ENCODE measurements at places on chromosomes 1 and 21.

GRCh38 chr1:15027515-15027986 is 126.0 kb upstream of the TMEM51 start:
- ATAC-seq: no peak

DNA sequence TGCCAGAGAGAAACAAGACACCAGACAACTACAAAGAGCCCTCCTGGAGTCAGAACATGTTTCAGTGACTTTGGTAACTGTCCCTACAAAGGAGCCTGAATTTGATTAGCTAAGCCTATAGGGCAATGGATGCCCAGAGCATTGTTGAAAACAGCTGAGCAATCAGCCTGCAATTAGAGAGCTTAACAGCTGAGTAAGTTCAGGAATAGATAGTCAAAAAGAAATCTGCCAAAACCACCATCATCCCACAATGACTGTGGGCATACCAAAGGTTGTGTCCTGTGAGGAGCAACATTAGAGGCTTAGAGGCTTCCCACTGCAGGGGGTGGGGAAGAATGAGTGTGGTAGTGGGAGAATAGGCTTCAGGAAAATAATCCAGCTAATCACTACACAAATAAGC is 32.1 kb downstream of the SH3BP5L start:
- peak; percentile 28 for ATAC-seq

DNA sequence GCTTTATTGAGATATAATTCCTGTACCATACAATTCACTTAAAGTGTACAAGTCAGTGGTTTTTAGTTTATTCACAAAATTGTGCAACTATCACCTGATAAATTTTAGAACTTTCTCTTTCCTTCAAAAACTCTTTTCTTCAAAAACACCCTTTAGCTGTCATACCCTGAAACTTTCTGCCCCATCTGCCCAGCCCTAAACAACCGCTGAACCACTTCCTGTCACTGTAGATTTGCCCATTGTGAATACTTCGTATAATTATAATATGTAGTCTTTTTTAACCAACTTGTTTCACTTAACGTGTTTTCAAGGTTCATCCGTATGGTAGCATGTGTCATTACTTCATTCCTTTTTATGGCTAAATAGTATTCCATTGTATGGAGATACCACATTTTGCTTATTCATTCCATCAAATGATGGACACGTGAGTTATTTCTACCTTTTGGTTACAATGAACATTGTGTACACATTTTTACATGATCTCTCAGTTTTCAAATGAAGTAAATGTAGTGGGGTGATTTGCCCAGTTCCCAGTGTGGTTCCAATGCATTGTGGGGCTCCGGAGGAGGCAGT is 37.9 kb downstream of the WNT4 start:
- ATAC-seq: peak; percentile 86

DNA sequence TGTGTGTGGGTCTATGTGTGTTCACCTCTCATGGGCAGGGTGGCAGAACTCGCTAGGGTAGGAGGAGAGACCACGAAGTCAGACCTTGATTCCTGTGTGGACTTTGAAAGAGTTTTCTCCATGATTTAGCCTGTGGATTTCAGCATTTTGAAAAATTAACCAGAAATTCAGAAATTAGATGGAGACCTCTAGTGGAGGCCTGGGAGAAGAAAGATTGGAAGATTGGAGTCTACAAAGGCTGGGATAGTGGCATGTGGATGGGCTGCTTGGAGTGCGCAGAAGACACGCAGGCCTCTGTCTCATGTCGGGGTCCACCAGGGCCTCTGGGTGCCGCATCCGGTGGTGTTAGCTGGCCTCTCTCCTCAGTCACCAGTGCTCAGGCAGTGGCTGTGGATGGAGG is 18.9 kb upstream of the IGSF5 start:
- ATAC-seq: no peak

DNA sequence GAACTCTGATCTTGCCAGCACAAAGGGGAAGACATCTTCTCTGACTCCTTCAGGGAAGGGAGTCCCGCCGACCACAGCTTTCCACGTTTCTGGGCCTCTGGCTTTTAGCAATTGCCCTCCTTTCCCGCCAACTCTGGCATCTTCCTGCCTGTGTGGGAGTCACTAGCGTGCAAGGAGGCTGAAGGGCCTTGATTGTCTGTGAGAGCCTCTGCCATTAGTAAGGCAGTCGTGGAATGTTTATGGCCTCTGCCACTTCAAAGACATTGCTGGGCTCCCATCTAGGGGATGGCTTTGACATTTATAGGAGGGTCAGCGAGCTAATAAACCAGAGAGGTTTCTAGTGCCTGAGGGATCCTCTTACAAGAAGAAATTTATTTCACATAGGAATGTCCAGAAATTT is 14.3 kb upstream of the PROK1 start:
- ATAC-seq: no peak

DNA sequence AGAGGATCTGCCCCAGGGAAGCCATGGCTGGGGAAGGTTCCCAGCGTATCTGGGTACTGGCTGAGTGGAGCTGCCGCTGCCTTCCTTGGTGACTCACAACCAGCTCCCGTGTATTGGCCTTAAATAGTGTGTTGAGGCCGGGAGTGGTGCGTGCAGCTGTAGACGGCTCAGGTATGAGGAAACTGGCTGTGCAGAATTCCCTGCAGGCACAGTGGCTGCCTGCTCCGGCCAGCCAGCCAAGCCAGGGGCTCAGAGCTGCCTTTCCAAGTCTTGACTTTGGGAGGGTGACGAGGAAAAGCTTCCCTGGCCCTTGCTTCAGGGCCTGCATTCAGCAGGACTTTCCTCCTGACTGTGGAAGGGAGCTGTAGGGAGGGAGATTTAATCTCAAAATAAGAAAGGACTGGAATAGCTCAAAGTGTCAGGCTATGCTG is at the start of gene VTCN1:
Gene VTCN1 (minus strand): TSS at position 97 of the 431 bp plus-strand sequence. CDS start 72 bp downstream, at position 25.
- ATAC-seq: no peak

GRCh38 chr1:61084491-61085031 is 2.2 kb downstream of the NFIA start:
- no peak for ATAC-seq

DNA sequence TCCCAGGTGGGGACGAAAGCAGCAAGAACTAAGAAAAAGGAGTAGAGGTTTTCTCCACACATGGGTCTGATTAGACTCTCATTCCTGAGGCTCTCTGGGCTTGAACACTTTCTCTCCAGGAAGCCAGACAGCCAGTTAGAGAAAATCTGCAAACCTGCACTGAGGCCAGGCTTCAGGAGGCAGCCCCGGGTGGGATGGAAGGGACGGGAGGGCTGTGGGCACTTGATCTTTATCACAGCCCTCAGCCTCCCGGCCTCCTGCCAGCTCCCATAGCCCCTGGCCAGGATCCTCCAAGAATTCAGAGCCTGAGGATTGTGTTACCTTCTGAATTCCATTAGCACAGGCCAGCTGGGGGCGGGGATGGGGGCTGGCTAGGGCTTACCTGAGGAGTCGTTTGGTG is 40.1 kb downstream of the SERTAD4 start:
- ATAC-seq: no peak

- ATAC-seq: no peak
Observed at GRCh38 chr1:145545055-145545454, 62.7 kb upstream of the GPR89A start.

DNA sequence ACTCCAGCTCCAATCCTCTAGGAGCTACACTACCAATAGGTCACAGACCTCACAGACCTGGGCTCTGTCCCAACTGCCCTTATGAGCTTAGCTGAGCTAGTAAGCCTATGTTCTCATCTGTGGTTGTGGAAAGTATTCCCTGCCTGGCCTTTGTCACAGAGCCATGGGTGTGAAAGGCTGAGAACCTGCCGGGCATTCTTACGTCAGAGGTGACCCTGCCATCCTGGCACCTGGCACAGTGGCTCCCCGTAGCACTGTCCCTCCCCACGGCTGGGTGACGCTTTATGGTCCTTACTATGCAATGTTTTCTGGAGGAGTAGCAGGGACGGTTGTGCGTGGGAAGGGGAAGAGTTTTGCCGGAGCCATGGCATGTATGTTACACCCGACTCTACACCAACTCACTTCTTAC is 3.5 kb downstream of the TNFRSF1B start:
- no peak for ATAC-seq

DNA sequence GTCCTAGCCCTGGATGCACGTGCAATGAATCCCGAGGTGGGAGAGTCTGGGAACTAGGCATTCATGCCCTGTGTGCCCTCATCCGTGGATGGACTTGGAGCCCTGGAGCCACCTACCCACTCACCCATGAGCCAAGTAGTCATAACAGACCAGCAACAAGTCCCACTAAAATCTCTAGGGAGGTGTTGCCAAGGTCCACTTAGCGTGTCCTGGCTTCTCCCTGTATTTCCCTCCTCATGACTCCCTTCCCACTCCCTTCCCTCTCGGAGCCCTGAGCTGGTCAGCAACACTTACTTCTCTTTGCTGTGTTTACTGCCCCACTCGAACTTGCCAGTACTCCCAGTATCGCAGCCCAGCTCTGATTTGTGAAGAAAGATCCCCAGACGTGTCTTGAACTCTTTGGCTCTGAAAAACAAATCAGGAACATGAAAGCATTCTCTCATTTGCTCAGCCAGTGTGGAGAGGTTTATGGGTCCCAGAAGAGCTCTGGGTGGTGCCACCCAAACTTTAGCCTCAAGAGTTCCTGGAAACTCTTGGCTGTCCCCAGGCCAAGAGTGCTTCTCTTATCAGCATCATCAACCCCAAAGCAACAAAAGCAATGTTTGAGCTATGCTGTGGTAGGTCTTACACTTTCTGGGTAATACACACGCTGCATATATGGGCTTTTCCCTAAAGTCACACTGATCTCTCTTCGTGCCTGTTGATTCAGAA is 1.1 kb downstream of the RGS16 start:
- peak; percentile 31 for ATAC-seq

GRCh38 chr1:17369466-17369865 is 2.5 kb upstream of the PADI6 start:
- ATAC-seq: no peak

DNA sequence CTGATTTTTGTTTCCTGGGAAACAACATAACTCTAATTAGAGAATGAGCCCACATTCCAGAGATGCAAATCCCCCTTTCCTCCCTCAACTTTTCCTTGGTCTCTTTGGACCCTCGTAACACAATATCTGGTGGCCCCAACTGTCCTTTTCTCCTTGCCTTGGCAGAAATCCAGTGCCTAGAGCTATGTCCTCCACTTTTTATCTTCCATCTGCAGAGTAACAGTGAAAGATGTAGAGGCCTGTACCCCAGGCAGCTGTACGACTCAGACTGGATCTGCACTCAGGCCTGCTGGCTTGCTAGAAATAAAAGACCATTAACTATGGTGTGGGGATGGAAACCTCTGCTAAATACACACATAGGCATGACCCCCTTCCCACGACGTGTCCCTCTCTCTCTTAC is 72.0 kb downstream of the WARS2 start:
- ATAC-seq: no peak

- ATAC-seq: no peak
Observed at GRCh38 chr1:156805766-156806511, 10.7 kb downstream of the SH2D2A start.

GRCh38 chr21:32412162-32413014 is at the start of gene EVA1C:
Gene EVA1C, plus strand, starts transcription at chr21:32412706. Its CDS starts 148 bp downstream, at chr21:32412854.
- ATAC-seq: peak; percentile 70

DNA sequence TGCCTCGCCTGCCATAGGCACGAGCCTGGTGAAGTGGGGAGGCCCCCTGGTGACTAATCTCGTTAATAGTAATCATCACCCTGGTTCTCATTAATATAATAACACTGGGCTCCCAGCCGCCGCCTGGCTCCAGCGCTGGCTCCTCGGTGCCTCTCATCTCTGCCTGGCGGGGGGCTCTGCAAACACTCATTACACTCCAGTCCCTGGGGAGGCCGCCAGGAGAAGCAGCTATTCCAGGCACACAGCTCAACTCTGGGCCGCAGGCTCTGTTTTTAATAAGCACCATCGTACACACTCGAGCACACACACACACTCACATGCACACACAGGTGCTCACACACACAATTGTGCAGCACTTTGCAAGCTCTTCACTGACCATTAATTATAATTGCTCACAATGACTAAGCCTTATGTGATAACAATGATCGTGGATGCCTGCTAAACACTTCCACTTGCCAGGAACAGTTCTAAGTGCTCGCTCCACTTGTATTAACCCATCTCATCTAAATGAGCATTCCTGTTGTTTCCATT is 52.2 kb downstream of the SDC3 start:
- peak; percentile 70 for ATAC-seq

GRCh38 chr1:169089776-169090175 is 16.7 kb upstream of the ATP1B1 start:
- no peak for ATAC-seq

DNA sequence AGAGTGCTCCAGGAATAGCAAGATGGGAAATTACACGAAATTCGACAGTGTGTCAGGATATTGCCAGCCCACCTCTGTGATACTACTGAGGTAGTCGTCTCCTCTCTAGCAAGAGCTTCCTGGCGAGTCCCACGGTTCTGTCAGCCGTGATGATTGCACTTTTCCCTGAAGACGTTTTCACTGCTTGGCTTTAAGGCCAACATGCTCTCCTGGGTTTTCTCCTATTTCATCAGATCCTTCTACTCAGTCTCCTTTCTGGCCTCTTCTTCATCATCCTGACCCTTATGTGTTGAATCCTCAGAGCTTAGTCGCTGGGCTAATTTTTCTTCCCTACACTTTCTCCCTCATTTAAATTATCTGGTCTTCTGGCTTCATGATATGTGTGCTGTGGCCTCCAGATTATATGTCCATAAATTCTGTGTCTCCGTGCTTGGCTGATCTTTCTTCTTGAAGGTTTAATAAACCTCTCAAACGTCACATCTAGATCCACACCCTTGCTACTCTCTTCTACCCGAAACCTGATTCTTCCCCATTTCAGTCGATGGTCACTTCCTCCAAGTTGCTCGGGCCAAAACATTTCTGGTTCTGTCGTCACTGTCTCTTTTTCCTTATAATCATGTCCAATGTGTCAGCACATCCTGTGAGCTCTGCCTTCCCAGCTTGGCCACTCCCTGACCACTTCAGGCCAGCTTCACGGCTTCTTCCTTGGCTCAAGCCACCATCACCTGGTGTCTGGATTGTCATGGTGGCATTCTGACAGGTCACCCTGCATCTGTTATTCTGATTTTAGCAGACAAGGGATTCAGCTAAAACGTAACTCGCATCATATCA is 12.2 kb downstream of the OR2B11 start:
- no peak for ATAC-seq

DNA sequence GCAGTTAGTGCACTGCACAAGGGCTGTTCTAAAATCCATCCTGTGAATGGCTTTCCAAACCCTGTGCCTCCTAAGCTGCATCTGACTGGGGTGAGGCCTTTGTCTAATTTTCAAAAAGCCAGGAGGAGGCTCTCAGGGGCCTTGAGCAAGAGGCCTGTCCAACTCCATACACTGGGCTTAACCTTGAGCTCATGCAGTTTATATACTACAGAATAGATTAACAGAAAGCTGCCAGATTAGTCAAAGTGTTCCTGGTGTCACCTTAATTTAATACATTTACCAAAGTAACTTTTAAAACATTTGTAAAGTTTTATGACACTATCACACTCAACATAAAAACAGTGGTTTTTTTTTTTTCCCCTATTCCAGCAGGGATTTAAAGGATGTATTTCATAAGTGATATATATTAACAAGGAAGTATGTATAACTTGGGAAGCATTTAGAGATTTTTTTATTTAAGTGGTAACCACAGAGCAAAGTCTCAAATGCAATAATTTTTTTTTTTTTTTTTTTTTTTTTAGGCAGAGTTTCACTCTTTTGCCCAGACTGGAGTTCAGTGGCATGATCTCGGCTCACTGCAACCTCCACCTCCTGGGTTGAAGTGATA is 23.3 kb downstream of the CTH start:
- ATAC-seq: no peak

GRCh38 chr21:35145626-35146233 is 96.6 kb upstream of the RUNX1 start:
- no peak for ATAC-seq

All from activated CD4-positive, CD25-positive, alpha-beta regulatory T cell treated with anti-CD3 and anti-CD28 coated beads, Interleukin-2, amount 50 U/mL, for 24 hours (primary cell).